ENCODE measurements at places on chromosomes 13 and 19. TPM values are rescaled to one million over a fixed set of nuclear protein-coding genes. Genes with fewer than 3 reads are reported as not detected.
A peak's percentile ranks its signal among the peaks of the same experiment; 100 is the strongest.

DNA sequence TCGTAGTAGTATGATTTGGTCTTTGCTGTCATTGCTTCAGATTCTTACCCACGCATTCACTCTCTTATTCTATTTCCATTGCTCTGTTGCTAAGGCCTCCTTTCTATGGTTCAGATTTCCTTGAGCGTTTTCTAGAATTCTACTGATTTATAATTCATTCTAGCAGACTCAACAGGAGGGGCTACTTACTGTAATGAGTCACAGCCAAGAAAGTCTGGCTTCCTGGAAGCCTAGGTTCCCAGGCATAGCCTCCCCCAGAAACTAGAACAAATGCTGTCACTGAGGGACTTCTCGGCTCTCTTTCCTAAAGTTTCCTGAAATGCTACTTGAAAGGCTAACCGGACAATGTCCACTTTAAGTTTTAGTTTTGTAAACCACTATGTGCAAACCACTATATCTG, 47.7 kb upstream of the SPATA13 start:
- peak; percentile 32 for DNase-seq

Gene DLL3
- total RNA-seq = 0.42 TPM

Gene EDDM13
- total RNA-seq = not detected

- peak; percentile 10 for DNase-seq
Measured at GRCh38 chr13:67273001-67273400, 42.9 kb upstream of the PCDH9 start.

DNA sequence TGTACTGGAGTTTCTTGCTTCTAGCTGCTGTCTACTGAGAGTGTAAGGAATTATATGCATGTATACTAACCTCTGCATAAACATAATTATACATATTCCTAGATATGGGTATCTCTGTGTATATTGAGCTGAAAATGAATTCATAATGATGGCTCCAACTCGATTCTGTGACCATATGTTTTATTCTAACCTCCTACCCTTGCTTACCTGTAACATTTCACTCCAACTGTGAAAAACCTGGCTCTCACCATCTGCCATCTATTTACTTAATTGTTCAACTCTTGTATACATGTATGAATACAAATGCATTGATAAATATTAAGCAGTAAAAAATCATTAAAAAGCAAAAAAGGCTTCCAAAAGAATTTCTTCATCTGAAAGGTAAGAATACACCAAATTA, 1729.5 kb upstream of the SPRY2 start:
- no peak for DNase-seq

Gene KL
- not detected for total RNA-seq

DNA sequence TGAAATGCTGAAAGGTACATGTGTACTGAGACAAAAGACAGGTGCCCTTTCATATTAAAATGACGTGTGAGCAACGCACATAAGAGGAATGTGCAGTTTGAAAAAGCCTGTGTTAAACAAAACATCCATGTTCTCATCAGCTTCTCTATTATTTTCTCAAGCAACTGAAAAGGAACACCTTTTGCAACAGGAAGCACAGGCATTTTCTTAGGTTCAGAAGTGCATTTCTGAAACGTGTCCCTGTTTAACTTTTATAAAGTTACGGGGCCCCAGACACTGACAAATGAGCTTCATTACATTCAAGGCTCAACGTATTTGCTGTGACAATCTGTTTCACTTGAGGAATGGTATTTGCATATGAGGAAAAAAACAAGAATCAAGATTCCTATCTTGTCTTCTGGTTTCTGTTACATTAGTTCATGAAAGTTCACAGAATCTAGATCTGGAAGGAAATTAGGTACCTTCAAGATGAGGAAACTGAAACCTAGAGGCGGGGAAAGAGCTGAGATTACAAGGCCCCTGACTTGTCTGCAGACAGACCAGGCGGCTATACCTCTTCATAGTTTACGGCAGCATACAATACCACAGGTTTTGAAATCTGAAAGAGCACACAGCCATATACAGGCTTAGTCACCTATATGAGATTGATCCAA, 431.7 kb downstream of the KLF12 start:
- DNase-seq = no peak

Gene TUBB4A
- total RNA-seq = not detected

- DNase-seq = peak; percentile 52
Measured at GRCh38 chr13:50227361-50227760, 212.1 kb downstream of the KCNRG start.

Gene CKM
- 2,511 TPM for total RNA-seq

DNA sequence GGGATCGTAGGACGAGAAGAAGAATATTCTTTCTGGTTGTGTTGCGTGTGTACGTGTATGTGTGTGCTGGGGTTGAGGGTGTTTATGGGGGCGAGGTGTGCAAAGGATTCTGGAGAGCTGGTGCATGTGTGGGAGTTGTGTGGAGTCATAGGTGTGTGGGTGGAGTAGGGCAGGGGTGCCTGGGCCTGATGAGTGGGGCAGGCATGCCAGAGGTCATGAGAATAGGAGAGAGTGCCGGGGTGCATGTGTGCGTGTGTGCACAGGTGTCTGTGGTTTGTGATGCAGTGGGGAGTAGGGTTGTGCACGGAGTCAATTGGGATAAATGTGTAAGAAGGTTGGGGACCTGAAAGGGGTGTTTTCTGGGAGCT, 649 bp downstream of the TMEM91 start:
- no peak for DNase-seq

DNA sequence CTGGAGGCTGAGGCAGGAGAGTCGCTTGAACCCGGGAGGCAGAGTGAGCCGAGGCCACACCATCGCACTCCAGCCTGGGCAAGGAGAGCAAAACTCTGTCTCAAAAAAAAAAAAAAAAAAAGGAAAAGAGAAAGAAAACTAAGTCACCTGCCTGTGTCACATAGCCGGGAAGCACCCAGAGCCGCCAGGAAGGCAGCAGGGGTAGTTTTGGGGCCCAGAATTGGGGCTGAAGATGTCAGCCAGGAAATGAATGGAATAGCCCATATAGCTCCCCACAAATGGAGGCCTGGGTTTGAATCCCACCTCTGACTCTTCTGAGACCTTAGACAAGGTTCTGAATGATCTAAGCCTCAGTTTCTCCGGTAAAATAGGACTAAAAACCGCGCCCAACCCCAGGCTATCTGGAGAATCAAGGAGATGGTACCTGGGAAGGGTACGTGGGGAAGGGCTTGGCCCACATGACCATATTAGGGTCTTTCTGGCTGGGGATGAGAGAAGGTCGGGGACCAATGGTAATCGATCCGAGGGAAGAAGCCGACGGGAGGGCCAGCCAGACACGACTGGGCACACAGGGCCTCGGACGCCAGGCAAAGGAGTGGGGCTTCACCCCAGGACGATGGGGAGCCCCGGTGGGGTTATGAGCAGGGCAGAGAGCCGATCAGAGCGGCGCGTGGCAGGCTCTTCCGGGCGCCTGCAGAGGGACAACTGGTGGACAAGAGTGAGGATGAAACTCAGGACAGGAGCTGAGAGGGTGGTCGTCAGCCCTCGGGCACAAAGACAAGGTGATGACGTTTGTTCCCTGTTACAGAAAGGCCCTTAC, 14.4 kb downstream of the CCDC124 start:
- DNase-seq = peak; percentile 33

DNA sequence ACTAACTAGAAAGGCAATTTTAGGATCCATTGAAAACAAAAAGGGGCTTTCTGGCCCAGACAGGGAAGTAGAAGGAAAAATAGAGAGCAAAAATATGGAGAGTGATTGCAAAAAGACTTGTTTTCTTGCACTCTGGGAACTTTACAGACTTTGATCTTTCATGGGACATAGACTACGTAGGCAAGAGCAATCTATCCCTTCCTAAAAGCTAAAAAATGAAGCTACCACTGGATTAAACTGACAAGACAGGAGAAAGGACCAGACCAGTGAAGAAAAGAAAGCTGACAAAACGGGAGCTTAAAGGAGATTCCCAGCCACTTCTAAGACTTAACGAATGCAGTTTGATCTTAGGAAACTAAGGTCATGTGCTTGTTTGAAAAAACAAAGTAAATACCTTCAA, 524.5 kb downstream of the KLF5 start:
- no peak for DNase-seq

Gene VSTM2B
- not detected for total RNA-seq

Gene APOE
- 5,075 TPM for total RNA-seq

Gene ZNF433
- 10.5 TPM for total RNA-seq

- peak; percentile 64 for DNase-seq
Measured at GRCh38 chr19:7188698-7189629, 105.2 kb downstream of the INSR start.

DNA sequence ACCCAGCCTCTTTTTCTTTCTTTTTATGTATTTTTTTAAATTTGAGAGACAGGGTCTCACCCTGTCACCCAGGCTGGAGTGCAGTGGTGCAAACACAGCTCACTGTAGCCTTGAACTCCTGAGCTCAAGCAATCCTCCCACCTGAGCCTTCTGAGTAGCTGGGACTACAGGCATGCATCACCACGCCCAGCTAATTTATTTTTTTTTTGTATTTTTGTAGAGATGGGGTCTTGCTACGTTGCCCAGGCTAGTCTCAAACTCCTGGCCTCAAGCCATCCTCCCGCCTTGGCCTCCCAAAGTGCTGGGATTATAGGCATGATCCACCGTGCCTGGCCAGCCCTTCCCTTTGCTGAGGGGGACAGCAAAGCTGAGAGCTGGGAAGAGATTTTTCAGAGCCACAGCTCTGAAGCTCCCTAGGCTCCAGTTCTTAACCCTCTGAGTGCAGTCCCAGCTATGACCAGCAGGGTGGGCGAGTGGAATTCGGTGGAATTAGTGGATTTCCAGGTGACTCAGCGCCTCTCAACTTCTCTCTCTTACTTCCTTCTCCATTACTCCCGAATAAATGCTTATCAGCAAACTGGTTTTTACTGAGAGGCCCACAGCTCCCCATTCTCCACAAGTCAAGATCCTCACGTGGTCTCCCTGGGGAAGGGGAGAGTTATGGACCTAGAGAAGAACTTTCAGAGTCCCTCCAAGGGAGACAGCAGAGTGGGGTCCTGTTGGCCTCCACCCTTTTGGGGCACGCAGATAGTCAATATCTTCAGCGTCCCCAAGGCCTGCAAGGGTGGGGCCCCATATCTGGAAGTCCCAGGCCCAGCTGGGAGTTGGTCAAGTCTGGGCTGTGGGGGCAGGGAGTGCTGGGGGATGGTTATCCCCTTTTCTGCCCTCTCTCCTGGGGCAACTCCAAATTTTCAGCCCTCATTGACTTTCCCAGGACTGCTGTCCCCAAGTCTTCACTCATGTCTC, 1.2 kb downstream of the BLVRB start:
- DNase-seq = peak; percentile 88

DNA sequence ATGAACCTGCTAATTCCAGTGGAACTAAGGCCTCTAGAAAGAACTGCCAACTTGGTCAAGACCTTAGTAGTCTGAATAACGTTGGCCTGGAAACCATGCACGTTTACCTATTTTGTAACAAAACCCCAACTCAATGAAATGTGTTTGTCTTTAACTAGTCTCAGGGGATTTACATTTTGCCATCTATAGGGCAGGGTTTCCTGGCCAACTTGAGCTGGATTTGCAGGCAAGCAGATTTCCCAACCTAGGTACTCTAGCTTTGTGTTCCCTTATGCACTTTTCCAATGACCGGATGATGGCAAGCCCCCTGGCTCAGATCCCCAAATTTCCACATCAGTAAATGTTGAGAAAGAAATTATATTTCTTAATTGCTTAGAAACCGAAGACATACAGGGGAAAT, 114.5 kb downstream of the IRS2 start:
- DNase-seq = no peak

Data from myocyte (in vitro differentiated cells).